OCI-M1 (cell line): ENCODE measurements at places on chromosomes 12 and 14.

DNA sequence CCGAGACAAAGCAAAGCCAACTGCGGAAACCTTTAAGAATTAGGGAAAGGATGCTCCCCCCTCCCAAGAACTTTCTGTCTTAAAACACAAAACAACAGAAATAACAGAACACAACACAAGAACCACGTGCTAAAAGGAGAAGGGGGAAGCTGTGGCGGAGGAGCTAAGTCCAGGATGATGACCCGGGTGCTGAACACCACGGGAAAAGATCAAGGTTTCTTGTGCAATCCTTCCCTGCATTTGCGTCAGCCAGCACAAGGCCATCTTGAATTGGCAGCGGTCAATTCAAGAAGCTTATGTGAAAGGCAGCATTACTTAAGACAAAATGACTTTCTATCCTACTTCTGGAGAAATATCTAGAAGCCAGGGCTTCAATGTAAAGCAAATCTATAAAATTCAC lies 11.0 kb upstream of the CREBL2 start:
- peak; percentile 12 for DNase-seq

- no peak for DNase-seq
Observed at GRCh38 chr14:95356245-95356869, 36.6 kb upstream of the CLMN start.

GRCh38 chr12:31820832-31821231 lies 92.0 kb upstream of the AMN1 start:
- no peak for DNase-seq

DNA sequence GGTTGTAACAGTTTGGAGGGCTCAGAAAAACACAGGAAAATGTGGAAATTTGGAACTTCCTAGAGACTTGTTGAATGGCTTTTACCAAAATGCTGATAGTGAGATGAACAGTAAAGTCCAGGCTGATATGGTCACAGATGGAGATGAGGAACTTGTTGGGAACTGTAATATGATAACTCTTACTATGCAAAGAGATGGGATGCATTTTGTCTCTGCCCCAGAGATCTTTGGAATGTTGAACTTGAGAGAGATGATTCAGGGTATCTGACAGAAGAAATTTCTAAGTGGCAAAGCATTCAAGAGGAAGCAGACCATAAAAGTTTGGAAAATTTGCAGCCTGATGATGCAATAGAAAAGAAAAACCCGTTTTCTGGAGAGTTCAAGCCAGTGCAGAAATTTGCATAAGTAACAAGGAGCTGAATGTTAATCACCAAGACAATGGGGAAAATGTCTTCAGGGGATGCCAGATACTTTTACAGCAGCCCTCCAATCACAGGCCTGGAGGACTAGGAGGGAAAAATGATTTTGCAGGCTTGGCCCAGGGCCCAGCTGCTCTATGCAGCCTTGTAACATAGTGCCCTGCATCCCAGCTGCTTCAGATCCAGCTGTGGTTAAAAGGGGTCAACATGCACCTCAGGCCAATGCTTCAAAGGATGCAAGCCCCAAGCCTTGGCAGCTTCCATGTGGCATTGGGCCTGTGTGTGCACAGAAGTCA lies 572.7 kb upstream of the ATP2B1 start:
- no peak for DNase-seq

DNA sequence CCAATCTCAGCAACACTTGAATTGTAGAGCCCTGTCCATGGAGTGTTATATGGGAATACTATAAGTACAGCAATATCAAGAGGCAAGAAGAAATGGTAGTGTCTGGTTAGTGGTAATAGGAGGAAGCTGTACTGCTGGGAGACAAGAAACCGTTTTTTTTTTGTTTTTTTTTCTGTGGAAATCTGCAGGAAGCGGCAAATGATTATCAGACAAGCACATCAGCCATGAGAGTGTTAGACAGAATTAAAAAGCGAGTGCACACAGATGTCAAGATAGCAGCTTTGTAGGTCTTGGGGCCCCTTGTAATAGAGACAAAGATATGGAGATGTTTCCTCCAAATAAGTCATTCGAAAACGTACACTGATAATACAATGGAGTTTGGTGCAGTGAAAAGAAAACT lies 6.7 kb downstream of the TESPA1 start:
- DNase-seq: peak; percentile 80

DNA sequence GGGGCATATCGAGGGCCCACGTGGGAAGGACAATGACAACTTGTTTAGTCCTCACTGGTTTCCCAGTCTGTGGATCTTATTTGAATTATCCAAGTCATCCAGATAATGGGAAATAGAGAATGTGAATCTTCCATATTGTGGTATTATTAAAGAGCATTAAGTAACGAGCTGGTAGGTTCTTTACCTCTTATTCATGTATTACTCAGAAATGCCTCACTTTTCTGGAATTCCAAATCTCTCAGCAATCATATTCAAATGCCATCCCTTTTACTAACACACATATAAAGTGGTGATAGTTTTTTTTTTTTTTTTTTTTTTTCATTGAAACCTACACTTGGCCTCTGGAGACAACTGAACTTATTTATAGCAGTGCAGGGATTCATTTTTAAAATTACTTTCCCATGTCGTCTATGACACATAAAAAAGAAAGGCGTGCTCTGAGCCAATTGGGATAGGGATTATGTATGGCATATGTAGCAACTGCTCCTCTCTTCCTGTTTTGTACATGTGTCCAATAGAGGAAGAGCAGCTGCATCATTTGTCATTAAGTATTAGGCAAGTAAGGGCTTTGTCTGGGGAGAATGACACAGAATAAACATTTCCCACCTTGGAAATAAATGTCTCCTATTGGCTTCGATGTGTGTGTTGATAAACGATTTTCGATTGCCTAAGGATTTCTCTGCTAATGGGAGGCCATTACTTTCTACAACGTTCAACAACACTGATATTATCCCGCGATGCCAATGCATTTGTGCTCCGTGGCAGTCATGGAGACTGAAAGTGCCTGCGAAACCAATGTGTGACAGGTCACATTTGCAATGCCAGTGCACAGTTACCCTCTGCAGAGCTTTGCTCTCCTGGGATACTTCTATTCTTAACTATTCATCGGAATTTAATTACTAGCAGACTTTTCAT lies 78.6 kb upstream of the IFNG-AS1 start:
- no peak for DNase-seq

DNA sequence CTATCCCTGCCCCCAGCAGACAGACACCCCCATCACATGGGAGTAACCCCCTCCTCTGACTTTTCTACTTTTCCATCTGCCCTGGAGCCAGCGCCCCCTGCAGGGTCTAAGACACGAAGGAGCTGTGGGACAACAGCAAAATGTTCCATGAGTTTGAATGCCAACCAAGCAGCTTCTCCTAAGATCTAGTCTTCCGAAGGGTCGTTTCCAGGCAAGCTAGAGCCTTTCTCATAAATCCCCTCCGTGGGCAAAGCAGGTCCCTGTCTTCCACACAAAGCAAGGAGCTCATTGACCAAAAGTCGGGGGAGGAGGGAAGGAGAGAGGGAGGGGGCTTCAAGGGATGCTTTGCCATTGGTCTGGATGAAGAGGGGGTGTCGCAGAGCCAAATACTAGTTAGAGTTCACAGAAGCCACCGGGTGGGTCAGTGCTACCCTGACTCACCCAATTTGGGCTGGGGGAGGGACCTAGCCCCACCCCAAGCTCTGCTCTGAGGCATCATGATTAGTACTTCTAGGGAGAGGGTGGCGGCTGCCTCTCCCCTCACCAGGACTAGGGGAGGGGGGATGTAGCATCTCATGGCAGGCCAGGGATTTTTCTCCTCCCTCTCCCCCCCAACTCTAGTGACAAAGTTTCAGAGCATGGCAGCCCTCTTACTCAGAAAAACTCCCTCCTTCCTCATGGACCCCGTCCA lies 1.6 kb downstream of the MSI1 start:
- DNase-seq: peak; percentile 7

GRCh38 chr12:126960709-126961108 lies 1306.3 kb upstream of the TMEM132C start:
- DNase-seq: no peak

DNA sequence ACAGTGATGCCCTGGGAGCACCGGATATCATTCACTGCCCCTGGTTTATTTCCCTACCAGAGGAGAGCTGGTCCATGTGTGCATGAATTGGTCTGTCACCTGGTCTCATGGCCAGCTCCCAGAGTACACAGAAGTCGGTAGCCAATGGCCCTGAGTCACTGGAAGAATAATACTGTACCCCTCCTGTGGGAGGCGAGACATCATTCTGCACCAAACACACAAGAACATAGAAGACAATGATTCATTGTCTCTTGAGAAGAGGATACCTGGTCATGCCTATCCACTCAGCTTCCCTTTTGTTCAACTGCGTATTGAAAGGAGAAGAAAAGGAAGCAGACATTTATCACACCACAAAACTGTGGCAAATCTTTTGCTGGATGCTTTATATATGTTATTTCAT lies 216.2 kb downstream of the DPF3 start:
- no peak for DNase-seq

DNA sequence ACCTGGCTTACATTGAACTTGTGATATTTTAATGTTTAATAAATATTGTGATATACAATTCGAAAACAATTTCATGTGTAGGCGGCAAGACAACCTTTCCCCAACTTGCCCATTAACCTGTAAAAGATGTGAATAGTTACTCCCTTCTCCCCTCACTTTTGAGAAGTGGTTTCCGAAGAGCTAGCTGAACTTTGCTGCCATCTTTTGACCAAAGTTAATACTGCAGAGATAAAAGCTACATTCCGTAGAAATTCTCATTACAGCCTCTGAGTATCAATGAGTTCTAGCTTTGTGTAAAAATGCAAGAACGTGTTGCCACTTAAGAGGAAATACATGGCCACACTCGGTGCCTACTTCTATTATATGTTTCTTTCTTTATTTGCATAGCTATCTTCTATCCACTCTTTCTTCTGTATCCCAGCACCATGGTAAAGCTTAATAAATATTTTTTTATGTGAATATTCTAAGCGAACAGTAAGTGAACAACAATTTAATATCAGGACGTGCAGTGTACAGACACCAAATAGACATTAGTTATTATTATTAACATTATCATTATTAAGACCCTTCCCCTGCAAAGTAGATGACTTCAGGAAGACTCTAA lies 105.1 kb upstream of the TMEM260 start:
- DNase-seq: peak; percentile 70

GRCh38 chr12:33634544-33634943 lies 194.9 kb upstream of the SYT10 start:
- DNase-seq: peak; percentile 48

DNA sequence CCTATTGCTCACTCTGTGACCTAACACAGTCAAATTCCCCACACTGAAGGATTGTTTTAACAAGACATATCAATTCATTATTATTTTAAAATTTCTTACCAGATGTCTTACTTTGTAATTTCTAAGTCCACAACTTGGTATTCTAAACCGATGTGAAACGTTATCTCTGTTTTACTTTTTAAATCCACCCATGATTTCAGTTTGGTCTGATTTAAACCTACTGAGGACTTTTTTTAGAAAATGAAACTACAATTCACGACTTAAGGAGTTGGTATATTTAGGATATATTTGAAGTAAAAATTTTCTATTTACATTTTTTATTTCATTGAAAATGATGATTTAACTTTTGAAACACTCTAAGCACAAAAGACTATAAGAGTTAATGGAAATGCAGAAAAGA lies 35.1 kb upstream of the GRIP1 start:
- DNase-seq: peak; percentile 11

DNA sequence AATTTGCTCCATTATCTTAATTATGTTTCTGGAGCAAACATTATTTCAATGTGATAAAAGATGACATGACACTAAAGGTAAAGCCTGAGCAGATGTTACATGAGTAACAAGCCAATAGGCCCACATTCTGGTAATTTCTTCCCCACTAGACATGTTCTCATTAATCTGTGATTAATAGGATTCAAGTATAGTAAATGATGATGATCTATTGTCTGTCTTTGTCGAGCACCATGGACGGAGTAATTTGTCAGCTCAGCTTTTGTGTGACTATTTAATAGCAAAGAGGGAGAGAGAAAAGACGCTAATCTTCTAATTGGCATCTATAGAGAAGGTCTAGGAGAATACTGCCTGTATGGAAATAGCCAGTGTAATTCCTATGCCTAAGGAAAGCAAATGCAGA lies 62.2 kb upstream of the INSM2 start:
- no peak for DNase-seq

DNA sequence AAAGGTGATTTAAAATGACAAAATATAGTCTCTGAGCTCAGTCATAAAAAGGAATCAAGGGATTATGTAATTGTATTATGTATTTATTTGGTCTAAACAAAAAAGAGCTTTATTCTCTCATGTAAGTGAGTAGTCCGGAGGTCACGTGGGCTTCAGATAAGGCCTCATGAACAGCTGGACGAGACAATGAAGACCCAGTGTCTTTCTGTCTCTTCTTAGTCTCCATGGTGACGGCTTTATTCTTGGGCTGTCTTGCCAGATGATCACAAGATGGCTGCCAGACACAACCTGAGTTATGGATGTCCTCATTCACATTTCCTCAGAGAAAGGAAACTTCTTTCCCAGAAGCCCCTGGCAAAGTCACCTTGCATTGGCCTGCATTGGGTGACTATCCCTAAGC lies 98.6 kb downstream of the ARF6 start:
- no peak for DNase-seq

GRCh38 chr14:102825307-102826095 lies 48.3 kb downstream of the TRAF3 start:
- DNase-seq: no peak
